Putamen (tissue), 1 donor: ENCODE measurements at places on chromosomes 5 and 9.

- no peak for DNase-seq
These were observed 17.4 kb downstream of the DNAJA1 start for GRCh38 chr9:33042473-33042872.

- DNase-seq, result peak; percentile 19
These were observed 320.8 kb downstream of the CCDC171 start for GRCh38 chr9:15873573-15874177.

- DNase-seq, result no peak
These were observed 37.2 kb downstream of the PLAC8L1 start for GRCh38 chr5:146068206-146068605.

- DNase-seq, result no peak
These were observed 141.1 kb upstream of the RAD23B start for GRCh38 chr9:107141967-107142366.

- no peak for DNase-seq
These were observed 23.6 kb upstream of the CSF1R start for GRCh38 chr5:150109921-150110320.

- peak; percentile 81 for DNase-seq
These were observed 1.1 kb upstream of the JADE2 start for GRCh38 chr5:134524272-134524825.
